ENCODE measurements at places on chromosomes 3 and 15.

- no peak for DNase-seq
Observed at GRCh38 chr3:194140520-194141414, 4.8 kb downstream of the HES1 start.

DNA sequence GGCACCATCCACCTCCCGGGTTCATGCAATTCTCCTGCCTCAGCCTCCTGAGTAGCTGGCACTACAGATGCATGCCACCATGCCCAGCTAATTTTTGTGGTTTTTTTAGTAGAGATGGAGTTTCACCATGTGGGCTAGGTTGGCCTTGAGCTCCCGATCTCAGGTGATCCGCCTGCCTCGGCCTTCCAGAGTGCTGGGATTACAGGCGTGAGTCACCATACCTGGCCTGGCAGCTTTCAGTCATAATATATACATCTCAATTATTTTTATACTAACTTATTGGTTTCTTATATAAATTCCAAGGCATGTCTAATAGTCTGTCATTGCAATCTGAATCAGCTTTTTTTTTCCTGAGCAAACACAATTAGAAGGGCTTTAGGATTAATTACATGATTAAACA, 74.0 kb upstream of the CCNL1 start:
- DNase-seq: no peak

GRCh38 chr3:44416031-44417030, 61.1 kb downstream of the ZNF445 start:
- no peak for DNase-seq

DNA sequence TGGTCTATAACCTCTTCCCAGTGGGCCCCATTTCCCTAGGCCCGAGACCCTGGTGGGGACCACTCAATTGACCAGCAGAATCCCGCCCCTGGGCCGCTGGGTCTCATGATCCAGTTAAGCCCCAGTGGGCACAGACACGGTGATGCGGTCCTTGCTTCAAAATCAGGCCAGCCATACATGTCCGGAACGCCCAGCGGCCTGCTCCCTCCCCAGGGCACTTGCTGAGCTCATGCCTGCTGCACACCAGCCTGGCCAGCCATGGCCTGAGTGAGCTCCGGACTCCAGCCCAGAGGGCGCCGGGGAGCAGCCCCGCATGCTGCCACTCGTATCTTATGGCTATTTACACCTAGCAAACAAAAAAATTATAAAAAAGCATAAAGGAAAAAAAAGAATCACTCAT, 34.4 kb upstream of the IQSEC1 start:
- no peak for DNase-seq

GRCh38 chr3:73745526-73746191, 120.9 kb upstream of the PDZRN3 start:
- DNase-seq: no peak

GRCh38 chr15:78065284-78065872, 12.1 kb downstream of the TBC1D2B start:
- DNase-seq: no peak

DNA sequence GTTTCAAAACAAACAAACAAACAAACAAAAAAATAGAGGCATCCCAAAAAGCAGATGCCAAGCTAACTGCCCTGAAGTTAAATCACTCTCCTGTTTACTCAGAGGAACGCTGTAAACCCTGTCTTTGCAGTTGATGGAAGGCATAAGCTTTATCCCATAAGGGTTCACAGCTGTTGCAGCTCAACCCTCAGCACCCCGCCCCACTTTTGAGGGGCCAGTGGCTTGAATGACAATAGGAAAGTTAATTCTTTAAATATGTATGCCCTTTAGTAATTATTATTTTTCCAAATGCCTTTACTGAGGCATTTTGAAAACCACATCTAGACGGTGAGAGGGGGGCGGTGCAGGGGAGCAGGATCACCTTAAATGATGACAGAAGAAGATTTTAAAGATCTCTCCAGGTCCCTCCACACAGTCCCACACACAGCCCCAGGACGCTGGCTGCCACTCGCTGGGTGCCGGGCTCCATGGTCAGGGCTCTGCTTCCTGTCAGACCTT, 272.1 kb downstream of the FAM43A start:
- no peak for DNase-seq

DNA sequence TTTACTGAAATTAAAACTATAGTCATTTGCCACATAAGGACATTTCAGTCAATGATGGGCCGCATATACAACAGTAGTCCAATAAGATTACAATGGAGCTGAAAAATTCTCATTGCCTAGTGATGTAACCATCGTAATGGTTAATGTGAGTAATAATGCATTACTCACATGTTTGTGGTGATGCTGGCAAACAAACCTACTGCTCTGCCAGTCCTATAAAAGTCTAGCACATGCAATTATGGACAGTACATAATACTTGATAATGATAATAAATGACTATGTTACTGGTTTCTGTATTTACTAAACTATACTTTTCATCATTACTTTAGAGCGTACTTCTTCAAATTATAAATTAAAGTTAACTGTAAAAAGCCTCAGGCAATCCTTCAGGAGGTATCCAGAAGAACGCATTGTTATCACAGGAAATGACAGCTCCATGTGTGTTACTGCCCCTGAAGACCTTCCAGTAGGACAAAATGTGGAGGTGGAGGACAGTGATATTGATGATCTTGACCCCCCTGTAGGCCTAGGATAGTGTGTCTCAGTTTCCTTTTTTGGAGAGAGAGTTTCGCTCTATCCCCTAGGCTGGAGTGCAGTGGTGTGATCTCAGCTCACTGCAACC, 102.7 kb downstream of the ATP1B3 start:
- no peak for DNase-seq

DNA sequence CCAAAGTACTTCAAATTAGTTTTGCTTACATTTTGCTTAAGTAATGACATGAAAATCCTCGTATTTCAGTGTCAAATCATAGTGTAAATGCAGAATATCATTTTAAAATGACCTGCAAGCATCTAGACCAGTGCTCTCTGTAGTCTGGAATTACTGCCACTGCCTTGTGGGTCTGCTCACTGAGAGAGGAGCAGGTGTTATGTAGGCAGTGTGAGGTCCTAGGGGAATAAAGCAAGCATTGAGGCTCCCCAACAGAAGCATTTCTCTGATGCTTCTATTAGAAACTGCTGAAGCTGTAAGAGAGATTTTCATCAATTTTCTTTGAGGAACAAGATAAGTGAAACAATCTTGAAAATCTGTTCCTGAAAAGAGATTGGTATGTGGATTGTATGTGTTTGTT, 253.2 kb downstream of the BBX start:
- DNase-seq: no peak

- no peak for DNase-seq
Observed at GRCh38 chr3:185561958-185562357, 9.6 kb upstream of the LIPH start.

DNA sequence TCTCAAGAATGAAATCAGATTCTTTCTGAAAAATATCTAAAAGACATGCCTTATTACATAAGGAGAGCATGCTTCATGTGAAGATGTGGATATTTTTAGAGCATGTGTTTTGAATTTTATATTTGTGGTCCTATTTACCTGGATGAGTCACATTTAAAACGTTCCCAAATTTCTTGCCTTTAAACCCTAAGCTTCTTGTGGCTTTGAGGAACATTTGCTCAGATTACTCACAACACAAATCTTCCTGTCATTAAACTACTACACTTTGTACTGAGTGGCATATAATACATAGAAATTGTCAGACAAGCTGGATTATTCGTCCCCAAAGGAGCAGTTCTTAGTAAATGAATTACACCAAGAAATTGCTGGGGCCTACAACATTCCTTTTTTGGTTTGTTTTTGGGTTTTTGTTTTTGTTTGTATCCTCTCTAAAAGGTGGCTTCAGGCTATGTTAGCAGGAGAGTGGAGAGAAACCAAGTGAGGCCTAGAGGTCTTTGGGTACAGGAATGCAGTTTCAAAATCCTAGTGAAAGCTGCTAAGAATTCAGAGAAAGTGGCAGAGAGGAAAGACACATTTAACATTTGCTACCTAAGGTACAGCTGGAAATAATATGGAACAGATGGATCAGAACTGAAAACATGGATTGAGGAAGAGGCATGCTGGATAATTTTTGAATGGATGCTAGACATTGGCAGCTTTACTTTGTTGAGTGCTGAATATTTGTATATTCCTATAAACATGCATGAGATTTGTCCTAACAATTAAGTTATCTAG, 128.1 kb downstream of the RPL22L1 start:
- DNase-seq: no peak

- DNase-seq: no peak
Observed at GRCh38 chr3:197216914-197217313, 81.5 kb downstream of the DLG1 start.

GRCh38 chr15:98599909-98600691, 48.2 kb upstream of the IGF1R start:
- DNase-seq: no peak

GRCh38 chr15:56968821-56969220, 50.4 kb downstream of the TCF12 start:
- no peak for DNase-seq

DNA sequence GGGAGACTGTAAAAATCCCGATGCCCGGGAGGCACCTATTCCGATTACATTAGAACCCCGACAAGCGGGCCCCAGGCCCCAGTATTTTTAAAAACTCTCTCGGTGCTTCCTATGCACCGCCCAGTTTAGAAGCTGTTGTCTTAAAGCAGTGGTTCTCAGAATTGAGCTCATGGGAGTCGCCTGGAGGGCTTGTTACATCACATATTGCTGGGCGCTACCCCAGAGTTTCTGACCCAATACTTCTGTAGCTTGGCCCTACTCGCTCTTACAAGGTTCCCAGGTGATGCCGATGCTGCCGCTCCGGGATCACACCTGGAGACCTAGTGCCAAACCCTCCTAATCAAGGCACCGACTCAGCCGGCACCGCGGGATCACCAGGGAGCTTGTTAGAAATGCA, 35.2 kb downstream of the CPN2 start:
- no peak for DNase-seq

- no peak for DNase-seq
Observed at GRCh38 chr3:168616915-168617314, 521.2 kb upstream of the GOLIM4 start.

GRCh38 chr15:71392861-71393283, 277.6 kb downstream of the THSD4 start:
- DNase-seq: no peak

DNA sequence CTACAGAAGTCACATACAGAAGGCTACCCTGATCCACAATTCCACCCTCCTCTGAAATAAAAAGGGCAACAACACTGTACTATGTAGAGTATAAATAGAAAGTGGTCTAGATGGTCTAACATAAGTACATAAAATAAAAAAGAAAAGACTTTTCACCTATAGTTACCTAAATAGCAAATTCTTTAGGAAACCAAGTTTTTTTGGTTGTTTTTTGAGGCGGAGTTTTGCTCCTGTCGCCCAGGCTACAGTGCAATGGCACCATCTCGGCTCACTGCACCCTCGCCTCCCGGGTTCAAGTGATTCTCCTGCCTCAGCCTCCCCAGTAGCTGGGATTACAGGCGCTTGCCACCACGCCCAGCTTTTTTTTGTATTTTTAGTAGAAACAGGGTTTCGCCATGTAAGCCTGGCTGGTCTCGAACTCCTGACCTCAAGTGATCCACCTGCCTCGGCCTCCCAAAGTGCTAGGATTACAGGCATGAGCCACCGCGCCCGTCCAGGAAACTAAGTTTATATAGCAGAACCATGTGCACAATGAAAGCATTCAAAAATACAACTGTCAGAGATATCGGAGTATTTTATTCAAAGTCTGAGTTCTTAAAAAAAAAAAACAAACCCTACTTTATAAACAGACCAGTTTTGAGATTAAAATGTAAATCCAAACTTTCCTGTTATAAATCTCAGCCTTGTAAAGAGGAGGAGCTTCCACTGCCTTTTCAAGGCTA, 1.7 kb downstream of the SIN3A start:
- no peak for DNase-seq

All from stimulated activated CD8-positive, alpha-beta memory T cell treated with anti-CD3 and anti-CD28 coated beads, Interleukin-4, amount 100 ng/mL, for 1 hour (primary cell).